NCI-H524 treated with DMSO at 0.1 percent for 48 hours (cell line): ENCODE measurements at places on chromosomes 6 and 20.

- DNase-seq = no peak
These were observed 16.8 kb downstream of the SLC17A2 start for GRCh38 chr6:25913741-25914140.

GRCh38 chr6:56852260-56853010 is 102.5 kb upstream of the BEND6 start:
- no peak for DNase-seq

DNA sequence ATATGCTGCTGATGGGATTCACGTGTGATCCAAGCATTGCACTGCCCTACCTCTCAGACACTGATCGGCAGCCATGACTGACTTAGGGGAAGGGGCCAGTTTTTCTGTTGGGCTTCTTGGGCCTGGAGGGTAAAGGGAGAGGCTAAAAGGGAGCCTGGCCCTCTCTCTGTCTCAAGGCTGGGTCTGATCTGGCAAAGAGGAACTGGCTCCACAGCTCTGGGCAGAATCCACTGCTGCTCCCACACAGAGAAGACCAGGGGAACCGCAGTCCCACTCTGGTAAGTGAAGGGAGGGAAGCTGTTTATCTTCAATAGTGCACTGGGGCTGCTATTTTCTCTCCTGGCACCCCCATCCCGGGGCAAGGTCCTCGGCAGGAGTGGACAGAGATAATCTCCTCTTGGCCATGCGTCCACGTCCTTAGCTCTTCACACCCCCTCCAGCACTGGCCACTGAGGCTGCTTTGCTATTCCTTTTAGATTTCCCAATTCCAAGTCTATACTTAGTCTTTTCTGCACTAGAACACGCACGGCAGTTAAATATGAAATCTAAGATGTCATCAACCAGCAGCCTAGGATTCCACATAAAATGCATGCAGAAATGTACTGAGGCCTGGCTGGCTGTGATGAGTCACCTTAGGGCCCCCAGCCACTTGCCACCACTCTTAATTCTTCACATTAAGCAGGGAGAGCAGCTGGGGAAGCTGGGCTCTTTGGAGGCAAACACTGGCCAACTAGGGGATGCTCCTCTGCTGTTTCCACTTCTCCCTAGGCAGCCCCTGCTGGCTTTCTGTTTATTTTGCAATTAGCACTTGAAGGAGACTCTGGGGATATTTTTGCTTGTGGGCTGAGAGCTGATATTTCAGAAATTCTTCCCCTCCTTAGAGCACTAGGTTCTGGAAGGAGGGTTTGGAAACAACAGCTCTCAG is 87.8 kb upstream of the ARMC2 start:
- no peak for DNase-seq

- no peak for DNase-seq
These were observed 11.9 kb upstream of the CAPN11 start for GRCh38 chr6:44146685-44147084.

GRCh38 chr6:145689529-145689928 is 45.8 kb downstream of the EPM2A start:
- DNase-seq = no peak

- DNase-seq = no peak
These were observed 2.2 kb upstream of the EPB41L2 start for GRCh38 chr6:131065112-131065823.

DNA sequence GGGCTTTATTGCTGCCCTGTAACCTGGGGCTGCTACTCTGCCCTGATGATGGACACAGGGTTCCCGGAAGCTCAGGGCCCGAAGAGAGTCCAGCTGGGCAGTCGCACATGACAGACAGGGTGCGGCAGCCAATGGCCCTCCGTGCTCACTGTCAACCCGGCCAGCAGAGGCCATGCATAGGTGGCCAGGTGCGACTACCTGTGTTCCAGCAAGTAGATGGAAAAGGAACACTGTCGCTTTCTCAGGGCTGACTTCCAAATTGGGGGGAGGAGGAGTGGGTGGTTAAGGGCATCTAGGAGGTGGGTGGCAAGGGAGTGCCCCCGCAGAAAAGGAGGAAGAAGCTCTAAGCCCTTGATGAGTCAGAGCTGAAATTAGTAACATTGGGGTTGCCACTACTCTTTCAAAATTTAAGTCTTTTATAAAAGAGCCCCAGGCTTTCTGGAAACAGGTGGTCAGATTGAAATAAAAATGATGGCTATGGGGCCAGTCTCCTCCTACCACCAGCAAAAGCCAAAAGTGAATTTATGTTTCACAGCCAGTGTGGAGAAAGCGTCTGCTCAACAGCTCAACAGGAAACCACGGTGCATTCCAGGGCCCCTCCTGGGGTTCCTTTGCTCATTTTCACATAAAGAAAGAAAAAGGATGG is 2.3 kb upstream of the RAMACL start:
- DNase-seq = no peak

DNA sequence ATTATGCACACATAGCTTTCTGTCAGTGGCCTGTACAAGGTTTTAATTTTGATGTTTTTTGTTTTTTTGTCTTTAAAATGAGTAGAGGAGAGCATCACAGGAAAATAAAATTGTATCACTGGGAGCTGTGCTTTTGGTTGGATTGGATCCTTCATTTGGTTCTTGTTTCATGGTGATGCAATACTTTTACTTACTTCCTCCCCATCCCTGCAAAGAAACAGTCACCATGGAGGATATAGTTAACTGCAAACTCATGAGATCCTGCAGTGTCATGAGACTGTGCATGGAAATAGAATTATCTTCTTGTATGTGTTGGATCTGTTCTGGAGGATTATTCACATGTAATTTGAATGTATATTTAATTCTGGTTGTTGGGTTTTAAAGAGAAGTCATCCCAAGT is 122.3 kb downstream of the JARID2 start:
- no peak for DNase-seq

GRCh38 chr6:109580519-109580918 is 97.5 kb upstream of the ZBTB24 start:
- no peak for DNase-seq

- DNase-seq = no peak
These were observed 23.9 kb downstream of the KDM1B start for GRCh38 chr6:18178960-18179615.

DNA sequence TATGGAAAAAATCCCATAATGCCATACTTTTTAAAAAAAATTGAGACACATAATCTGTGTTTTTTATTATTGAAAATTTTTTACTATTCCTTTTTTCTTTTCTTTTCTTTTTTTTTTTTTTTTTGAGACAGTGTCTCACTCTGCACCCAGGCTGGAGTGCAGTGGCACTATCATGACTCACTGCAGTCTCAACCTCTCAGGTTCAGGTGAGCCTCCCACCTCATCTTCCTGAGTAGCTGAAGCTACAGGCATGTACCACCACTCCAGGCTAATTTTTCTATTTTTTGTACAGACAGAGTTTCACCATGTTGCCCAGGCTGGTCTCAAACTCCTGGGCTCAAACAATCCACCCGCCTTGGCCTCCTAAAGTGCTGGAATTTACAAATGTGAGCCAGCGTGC is 100.4 kb downstream of the AFG1L start:
- DNase-seq = no peak

- no peak for DNase-seq
These were observed 40.7 kb upstream of the EYA2 start for GRCh38 chr20:46853926-46854325.

GRCh38 chr6:47073125-47074110 is 31.3 kb upstream of the ADGRF1 start:
- DNase-seq = no peak
